ENCODE measurements at places on chromosomes 1 and 21. TPM values are rescaled to one million over a fixed set of nuclear protein-coding genes. Genes with fewer than 3 reads are reported as not detected.

CD247 gene
- 118 TPM for total RNA-seq

OR2T2 gene
- total RNA-seq: not detected

NBPF4 gene
- not detected for total RNA-seq

IGSF21 gene
- total RNA-seq: not detected

CDCP2 gene
- 0.14 TPM for total RNA-seq

NLRP3 gene
- 0.34 TPM for total RNA-seq

CTSK gene
- 3.1 TPM for total RNA-seq

AMY1C gene
- not detected for total RNA-seq

SLC22A15 gene
- total RNA-seq: 0.16 TPM

UBE2G2 gene
- total RNA-seq: 114 TPM

KIRREL1 gene
- total RNA-seq: not detected

C1QB gene
- not detected for total RNA-seq

GBP4 gene
- total RNA-seq: 37.2 TPM

APP gene
- total RNA-seq: 38.5 TPM

SLC9C2 gene
- total RNA-seq: not detected

FCRL1 gene
- total RNA-seq: not detected

PRUNE1 gene
- 20.7 TPM for total RNA-seq

EMC1 gene
- total RNA-seq: 44.4 TPM

PPM1J gene
- 1.8 TPM for total RNA-seq

AGO1 gene
- total RNA-seq: 31.6 TPM

KIF1B gene
- 14.0 TPM for total RNA-seq

VAMP3 gene
- total RNA-seq: 28.5 TPM

PPIAL4G gene
- 0.23 TPM for total RNA-seq

CTH gene
- 12.0 TPM for total RNA-seq

EDARADD gene
- 1.6 TPM for total RNA-seq

ADORA3 gene
- total RNA-seq: not detected

S100A5 gene
- 3.9 TPM for total RNA-seq

MIA3 gene
- 40.7 TPM for total RNA-seq

RGSL1 gene
- total RNA-seq: not detected

BEND5 gene
- 51.0 TPM for total RNA-seq

SPRR4 gene
- not detected for total RNA-seq

TNFRSF1B gene
- total RNA-seq: 143 TPM

MASP2 gene
- total RNA-seq: not detected

NBPF6 gene
- total RNA-seq: not detected

PLXNA2 gene
- 0.39 TPM for total RNA-seq

Measured in activated naive CD4-positive, alpha-beta T cell treated with anti-CD3 and anti-CD28 coated beads, Interleukin-2, amount 50 U/mL, for 72 hours (primary cell).